Activated CD4-positive, alpha-beta T cell treated with anti-CD3 and anti-CD28 coated beads, Interleukin-2, amount 50 U/mL, for 1 hour (primary cell): ENCODE measurements at places on chromosomes 7 and 10.

GRCh38 chr7:63038987-63039386 is 959.7 kb upstream of the ZNF722 start:
- DNase-seq: no peak

DNA sequence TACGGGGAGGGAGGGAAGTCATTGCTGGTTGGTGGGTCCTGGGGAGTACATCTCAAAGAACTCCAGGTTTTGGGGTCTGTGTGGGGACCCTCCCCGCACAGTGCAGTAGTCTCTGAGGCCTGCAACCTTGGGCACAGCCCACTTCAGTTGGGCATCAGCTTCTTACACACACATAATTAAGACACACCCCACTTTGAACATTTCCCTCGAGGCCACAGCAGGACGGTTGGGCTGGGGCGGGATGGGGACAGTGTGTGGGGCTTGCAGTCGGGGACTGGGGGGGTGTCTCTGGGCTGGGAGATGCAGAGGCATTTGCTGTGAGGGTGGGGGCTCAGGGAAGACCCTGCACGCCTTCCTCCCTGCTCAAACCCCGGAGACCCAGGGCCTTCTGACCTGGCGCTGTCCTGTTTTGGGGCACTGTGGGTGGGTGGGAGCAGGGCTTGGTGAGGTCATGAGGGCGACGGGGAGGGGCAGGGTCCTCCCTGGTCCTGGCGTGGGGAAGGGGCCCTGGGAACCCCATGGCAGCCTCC is 1.3 kb downstream of the LFNG start:
- no peak for DNase-seq

- no peak for DNase-seq
Measured at GRCh38 chr7:80641548-80641947, 3.1 kb downstream of the CD36 start.

DNA sequence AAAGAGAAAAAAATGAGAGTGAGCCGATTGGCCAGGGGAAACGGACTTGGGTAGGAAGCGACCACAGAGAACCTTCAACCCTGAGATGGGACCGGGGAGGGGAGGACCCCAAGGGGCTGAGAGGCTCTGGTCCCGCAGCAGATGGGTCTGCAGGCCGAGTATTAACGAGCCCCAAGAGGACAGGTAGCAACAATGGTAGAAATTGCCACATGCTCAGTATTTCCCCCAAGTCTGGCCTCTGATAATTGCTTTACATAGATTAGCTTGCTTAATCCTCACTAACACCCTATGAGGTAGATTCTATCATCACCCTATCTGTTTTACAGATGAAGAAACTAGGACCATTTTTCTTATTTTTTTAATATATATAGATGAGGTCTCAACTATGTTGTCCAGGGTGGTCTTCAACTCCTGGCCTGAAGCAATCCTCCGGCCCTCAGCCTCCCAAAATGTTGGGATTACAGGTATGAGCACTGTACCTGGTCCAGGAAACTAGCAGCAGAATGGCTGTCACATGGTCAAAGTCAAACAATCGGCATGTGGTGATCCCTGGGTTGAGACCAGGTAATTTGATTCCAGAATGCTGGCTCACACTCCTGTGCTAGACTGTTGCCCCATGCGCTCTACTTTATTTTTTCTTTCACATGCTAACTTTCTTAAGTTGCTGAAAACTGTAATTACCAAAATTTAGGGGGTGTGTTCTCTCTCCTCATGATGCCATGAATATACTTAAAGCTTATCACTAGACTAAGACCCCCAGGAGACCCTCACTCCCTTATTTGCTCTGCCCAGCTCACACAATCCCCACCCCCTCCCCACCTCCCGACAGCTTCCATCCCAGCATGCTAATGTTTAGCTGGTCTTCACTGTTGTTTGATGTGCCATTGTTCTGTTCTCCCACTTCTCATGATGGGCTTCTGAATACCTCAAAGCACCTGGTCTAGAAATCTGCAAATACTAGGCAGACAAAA is 67.9 kb upstream of the AFAP1L2 start:
- no peak for DNase-seq

GRCh38 chr7:150447966-150448788 is 2.3 kb upstream of the GIMAP8 start:
- no peak for DNase-seq

- no peak for DNase-seq
Measured at GRCh38 chr7:78018641-78019446, 220.3 kb downstream of the PHTF2 start.

DNA sequence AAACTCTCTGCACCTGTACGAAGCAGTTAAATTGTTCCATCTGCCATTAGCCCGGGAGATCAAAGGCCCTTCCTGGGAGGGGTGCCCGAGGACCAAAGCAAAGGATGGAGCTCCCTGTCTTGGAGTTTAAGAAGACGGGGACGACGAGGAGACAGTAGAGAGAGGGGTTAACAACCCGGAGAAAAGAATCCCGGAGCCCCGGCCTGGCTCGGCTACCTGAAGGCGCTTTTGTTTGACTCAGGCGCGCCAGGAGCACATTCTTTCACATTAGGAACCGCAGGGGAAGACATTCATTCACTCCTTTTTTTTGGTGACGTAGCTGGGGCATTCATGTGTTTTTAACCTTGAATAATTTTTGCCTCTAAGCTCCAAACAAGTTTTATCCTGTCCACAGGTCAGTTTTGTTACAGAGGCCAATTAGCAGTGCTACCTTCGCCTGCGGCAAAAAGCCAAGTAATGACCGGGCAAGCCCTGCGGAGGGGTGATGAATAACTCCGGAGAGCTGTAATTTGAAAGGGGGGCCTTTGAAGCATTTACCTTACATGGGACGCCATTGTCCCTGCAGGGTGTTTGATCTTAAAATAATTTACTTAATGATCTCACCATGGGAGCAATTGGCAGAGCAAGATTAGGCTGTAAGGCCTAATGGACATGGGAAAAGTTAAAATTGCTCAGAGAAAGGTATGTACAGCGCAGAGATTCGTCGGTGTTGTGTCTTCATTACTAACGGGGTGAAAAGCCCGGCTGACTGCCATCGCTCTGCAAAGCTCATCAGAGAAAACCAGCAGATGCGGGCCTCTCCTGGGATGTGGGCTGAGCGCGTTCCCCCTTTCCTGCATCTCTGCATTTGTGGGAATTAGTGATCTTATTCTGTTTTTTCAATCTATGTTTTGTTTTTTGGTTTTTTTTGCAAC is 258.0 kb upstream of the SP4 start:
- no peak for DNase-seq

DNA sequence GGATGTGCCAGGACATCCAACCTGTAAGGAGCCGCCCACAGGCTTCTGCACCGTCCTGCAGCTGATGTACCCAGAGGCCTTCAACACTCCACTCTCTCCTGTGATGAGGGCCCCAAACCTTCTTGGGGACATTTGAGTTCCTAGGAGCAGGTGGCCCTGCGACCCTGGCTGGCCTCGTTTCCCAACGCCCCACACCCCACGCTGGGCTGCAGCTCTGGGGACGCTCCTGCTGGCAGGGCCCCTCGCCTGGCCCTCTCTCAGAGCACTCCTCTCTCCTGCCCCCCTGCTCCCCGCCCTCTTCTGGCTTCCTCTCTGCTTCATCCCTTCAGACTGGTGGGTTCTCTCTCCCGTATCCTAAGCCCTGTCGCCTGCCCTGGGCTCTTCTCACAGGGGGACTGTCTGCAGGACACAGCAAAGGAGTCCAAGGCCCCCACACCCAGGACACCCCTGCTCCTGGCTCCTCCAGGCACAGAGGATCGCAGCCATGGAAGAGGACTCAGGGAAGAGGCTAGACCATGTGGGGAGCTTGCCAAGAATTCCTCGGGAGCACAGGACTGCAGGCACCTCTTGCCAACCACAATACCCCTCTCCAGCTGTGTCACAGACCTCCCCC is 541.4 kb downstream of the TCERG1L start:
- DNase-seq: no peak

- DNase-seq: no peak
Measured at GRCh38 chr10:24706479-24707118, 17.1 kb downstream of the ARHGAP21 start.

DNA sequence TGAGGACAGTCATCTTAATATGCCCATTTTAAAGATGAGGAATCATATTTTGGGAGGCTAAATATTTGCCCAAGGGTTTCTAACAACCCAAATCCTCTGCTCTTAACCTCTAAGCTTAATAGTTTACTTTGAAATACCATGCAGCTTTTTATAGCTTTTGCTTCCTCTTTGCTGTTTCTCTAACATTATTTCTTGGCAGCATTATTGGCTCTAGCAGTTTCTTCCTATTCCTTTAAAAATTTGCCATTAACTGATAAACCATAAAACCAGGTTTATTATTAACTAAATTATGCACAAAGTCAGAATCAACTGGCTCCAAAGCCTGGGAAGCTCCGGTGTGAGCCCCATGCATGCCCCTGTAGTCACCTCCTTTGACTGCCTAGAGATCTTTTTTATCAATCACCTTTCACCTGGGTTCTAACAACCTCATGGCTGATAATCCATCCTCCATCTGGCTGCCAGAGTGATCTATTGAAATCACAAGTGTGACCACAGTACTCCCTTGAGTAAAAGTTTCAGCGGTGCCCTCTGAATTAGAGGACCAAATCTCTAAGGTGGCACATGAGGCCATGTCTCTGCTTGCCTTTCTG is 62.4 kb downstream of the ITGB8 start:
- no peak for DNase-seq

DNA sequence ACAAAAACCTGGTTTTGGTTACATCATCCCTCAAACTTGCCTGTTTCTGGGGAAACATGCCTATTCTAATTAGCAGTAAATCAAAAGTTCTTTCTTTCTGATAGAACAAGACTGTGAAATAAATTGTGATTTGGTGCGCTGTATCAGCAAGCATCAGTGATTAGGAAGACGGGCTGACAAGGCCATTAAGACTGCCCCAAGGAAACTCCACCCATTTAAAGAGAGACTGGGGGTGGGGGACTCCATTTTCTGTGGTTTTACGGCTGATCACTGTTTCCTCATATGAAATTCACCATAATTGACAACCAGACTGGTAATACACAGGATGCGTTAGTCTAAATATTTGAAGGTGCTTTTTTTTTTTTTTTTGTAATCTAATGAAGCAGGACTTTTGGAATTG is 68.7 kb downstream of the MBL2 start:
- no peak for DNase-seq

DNA sequence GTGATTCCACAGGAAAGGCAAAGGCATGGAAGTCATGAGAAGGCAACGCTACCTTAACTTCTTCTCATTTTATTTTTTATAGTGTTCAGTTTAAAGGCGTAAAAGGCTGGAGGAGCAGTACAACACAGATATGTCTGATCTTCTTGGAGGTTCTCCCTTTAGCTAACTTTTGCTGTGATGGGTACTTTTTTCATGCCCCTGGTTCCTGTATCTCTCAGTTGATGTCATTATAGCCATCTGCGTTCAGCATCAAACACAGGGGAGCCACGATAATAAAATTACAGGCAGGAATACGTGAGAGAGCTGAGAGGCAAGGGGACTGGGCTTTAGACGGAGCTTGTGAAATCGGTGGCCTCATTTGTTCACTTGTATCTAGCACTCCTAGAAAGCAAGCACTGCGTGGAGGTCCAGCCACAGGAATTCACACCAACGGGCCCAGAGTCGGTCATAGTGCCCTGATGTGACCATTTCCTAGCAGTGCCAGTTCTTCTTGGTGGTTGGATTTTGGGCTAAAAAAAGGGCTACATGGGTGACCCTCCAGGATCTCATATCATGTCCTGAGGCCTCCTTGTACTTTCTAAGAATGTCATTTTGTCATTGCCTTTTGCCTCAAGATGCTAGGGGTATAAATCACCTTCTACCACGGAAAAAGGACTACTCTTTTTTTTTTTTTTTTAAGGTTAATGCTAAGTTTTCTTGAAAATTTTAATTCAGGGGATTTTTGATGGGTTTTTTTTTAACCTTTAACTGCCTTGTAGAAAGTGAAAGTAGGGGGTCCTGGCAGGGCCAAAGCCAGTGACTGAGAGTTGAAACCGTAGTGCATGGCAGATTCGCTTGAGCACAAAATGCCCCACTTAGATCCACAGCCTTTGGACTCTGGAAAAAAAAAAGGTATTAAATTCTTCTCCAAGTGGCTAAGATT is 191.5 kb downstream of the CELF2 start:
- DNase-seq: no peak

DNA sequence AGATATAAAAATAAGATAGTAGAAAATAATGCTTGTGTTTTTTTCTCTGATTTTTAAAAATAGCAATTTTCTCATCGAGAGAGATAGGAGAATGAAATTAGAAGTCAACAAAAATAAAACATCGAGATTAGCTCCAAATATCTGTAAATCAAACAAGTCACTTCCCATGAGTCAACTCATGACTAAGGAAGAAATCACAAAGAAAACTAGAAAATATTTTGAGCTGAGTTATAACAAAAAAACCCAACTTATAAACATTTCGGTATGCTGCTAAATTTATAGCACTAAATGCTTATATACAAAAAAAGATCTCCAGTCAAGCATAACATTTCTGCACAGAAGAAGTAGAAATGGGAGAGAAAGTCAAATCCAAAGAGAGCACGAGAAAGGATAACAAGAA is 140.1 kb downstream of the ITGA8 start:
- no peak for DNase-seq

GRCh38 chr10:117677239-117677638 is 134.7 kb downstream of the EMX2 start:
- DNase-seq: no peak

GRCh38 chr7:40700653-40701421 is 566.0 kb downstream of the SUGCT start:
- DNase-seq: peak; percentile 2

DNA sequence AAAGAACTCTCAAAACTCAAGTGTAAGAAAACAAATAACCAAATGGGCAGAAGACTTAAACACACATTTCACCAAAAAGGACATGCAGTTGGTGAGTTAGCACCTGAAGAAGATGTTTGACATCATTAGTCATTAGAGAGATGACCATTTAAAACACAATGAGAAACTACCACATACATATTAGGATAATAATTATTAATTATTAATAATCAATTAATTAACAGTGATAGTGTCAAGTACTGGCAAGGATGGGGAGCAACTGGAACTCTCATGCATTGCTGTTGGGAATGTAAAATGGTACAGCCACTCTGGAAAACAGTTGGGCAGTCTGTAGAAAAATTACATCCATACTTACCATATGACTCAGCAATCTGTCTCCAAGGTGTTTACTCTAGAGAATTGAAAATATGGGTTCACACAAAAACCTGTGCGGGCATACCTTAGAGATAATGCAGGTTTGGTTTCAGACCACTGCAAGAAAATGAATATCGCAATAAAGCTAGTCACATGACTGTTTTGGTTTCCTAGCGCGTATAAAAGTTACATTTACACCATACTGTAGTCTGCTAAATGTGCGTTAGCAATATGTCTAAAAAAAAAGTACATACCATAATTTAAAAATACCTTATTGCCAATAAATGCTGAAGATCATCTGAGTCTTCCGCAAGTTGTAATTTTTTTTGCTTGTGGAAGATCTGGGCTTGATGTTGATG is 30.3 kb downstream of the ARID5B start:
- DNase-seq: no peak
